CD4-positive, alpha-beta T cell treated with Interleukin-6 at 100 ng/mL for 8 hours (primary cell): ENCODE measurements at places on chromosomes 13 and 19.

- DNase-seq, result no peak
These were observed 112.5 kb downstream of the COL4A1 start for GRCh38 chr13:110194451-110194850.

- DNase-seq, result no peak
These were observed 75.7 kb upstream of the ZNF91 start for GRCh38 chr19:23470873-23471545.

GRCh38 chr19:58582985-58583384, 9.8 kb upstream of the MZF1 start:
- DNase-seq, result no peak

DNA sequence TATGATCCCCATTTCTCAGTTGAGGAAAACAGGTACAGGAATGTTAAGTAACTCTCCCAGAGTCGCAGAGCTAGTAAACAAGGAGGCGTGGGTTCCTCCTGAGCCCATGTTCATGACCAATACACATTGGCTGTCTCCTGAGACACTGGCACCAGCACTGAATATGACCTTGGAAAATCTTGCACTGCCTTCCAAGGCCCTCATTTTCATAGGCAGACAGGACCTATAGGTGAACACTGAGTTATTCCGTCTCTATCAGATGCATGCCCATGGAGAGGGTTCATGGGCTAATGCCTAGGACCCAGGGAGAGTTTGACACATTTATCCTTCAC, 504.8 kb downstream of the RFC3 start:
- DNase-seq, result no peak

DNA sequence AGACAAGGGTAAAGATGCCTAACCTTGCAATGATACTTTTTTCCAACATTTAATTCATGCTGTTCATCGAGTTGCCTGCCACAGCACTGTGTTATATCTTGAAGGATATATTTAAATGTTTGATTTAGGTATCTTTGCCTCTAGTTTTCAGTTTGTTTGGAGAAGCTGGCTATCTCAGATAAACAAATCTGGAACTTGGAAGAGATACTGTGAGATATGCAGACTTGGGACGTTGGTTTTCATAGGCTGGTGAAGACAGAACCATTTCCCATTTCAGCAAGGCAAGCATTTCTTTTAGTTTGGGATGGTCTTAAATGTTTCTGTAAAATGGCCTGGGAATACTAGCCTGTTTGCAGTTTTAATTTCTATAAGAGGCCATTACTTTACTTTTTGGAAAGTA, 3.3 kb downstream of the RNASEH2B start:
- no peak for DNase-seq

- no peak for DNase-seq
These were observed 59.4 kb downstream of the XPO4 start for GRCh38 chr13:20843166-20843565.

- no peak for DNase-seq
These were observed 342.7 kb upstream of the SGCG start for GRCh38 chr13:22837980-22838647.

DNA sequence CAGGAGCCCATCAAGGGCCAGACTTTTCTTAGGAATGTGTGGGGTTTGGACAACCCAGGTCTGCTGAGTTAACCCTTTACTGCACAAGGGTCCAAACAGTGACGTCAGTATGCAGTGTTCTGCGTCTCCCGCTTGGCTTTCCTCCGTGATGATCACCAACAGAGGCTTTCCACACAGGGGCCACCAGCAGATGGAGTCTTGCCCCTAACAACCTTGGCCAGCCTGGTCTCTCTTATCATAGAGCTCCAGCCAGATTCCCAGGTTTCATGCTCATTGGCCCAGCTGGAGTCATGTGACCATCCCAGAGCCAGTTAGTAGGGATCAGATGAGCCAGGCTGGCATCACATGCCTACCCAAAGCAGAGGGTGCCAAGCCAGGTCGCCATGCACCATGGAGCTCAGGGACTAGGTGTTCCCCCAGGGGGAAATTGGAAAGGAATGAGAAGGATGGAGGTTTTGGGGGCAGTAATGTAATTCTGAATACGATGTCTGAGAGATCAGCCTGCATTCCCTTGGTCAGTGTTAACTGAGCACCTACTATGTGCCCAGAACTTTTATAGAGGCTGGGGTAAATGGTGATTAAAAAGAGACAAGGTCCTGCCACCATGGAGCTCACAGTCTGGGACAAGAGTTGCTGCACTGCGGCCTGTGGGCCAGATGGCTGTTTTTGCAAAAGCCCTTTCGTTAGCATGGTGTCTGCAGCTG, 61.2 kb downstream of the MYH14 start:
- DNase-seq, result no peak
